ENCODE measurements at places on chromosomes 11 and 22.

GRCh38 chr11:114083391-114084252, 24.1 kb downstream of the ZBTB16 start:
- no peak for DNase-seq

GRCh38 chr11:59184691-59185339, 12.9 kb downstream of the DTX4 start:
- DNase-seq: no peak

- no peak for DNase-seq
Measured at GRCh38 chr11:98417256-98417755, 603.4 kb upstream of the CNTN5 start.

- DNase-seq: no peak
Measured at GRCh38 chr11:60973699-60974098, 2.2 kb downstream of the CD6 start.

DNA sequence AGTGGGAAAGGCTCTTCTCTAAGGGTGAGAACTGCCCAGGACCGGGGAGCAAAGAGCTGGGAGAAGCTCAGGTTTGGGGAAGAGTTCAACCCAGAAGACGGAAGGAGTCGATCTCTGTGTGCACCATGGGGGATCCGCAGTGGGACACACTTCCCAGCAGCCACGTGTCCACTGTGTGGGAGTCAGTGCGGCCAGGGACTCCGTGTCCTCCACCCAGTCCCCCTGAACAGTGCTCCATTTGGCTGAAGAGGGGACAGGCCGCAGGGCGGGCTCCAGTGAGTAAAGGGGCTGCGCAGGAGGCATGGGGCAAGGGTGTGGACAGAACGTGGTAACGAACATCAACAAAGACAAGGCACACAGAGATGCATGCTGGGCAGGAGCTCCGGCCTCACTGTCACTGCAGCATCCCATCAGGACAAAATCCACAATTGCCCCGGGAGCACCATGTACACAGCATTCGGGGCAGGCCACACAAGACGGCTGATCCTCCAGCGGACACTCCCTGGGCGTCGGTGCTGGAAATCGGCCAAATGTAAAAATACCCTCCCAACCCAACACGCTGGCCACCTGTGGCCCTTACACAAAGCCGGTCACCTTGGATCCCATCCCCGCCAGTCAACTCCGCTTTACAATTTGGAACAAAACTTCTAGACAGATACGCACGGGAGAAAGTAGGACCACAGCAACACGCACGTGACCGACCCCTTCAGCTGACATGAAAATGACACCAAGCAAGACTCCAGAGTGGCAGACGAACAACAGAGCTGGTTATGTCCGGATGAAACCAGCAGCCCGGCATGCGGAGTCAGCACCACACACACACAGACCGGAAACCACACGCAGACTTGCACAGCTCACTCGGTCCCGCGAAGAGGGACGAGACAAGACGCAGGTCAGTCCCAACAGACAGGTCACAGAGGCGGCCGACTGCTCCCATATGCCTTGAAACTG, 366.8 kb downstream of the SHANK2 start:
- DNase-seq: no peak
